ENCODE measurements at places on chromosomes 4 and X.

GRCh38 chrX:39450234-39450977 is 647.4 kb downstream of the BCOR start:
- no peak for DNase-seq

DNA sequence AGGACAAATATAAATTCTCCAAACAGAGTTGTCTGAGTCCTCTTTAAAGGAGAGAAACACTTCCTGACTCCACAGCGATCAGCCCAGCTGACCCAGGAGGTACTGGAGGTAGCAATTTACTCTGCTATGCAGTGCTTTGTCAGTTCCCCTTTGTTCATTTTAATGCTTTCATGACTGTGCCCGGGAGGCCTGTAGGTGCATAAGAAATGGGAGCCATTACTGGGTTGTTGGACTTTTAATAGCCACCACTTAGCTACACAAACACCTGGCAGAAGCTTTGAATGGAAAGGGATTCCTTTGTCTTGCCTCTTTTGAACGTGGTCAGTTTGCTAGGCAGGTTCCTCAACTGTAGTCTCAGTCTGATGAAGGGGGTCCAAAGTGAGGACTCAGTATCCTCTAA is 59.0 kb upstream of the AFF2 start:
- DNase-seq, result no peak

GRCh38 chr4:6252051-6252450 is 17.6 kb upstream of the WFS1 start:
- DNase-seq, result no peak

- no peak for DNase-seq
Measured at GRCh38 chr4:26806331-26806730, 54.3 kb upstream of the STIM2 start.

- DNase-seq, result no peak
Measured at GRCh38 chr4:181224852-181225251, 1018.4 kb upstream of the TENM3 start.

GRCh38 chr4:1174941-1175634 is 2.7 kb upstream of the SPON2 start:
- no peak for DNase-seq

DNA sequence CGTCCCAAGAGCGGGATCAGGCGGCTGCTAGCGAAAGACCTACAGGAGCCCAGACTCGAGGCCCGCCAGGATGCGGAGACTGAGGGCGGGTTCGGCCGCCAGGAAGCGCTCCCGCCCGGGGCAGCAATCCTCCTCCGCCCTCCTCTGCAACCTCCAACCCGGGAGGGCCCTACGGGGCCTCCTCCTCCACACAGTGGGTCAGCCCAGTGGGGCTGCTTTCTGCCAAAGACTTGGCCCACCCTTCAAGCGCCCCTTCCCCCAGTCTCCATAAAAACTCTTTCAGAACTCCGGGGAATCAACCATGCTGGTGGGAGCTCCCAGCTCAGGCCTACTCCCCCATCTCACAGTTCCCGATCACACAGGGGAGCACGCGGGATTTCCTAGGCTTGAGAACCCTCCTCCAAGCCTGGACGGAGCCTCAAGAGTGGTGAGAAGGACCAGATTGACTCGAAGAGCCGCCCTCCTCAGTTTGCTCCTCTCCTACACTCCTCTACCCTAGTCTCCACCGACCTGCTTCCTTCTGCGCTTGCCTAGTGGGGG is 77.5 kb downstream of the RLIM start:
- DNase-seq, result no peak

DNA sequence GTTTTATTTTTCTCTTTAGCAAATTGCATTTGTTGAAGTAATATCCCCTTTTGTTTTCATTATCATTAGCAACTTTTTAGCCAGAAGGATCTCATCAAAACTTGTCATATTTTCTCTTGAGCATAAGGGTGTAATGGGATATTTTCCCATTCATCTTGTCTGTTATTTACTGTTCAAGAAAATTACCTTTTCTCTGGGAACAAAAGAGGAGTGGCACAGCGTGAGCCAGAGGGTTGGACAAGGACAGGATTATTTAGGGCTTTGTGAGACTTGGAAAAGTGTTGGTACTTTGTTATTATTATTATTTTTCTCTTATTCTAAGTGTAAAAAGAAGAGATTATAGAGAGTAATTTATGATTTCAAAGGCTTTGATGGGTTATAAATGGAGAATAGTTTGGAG is 135.9 kb downstream of the PRKX start:
- no peak for DNase-seq

DNA sequence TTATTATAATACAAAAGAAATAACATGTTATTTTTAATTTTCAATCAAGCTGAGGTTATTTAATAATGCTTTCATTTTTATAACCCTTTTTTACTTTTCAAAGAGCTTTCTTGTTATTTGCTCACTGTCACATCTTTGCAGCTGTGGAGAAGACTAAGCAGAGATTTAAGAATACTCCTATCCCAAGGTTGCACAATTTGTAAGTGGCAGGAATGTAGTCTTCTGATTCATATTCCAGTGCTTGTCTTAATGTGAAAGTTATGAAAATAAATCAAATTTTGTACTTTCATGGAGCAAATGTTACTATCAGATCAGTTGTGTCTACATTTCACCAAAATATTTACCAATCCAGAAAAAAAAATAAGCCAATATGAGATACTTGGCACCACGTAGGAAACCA is 86.6 kb downstream of the DDIT4L start:
- no peak for DNase-seq

DNA sequence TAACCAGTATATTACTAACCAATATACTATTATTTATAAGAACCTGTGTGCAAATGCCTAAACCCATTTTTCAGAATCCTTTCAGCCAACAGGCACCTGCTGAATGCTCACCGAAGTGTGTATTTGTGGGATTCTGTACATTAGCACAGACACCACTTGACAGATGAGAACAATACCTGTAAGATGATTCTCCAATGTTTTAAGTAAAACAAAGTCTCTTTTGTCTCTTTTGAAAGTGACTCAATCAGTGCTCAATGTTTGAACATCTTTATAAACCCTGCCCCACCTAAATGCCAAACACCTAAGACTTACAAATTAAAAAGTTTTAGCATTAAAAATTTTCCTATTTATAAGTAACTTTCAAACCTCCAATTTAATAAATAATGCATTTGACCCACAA is 763 bp downstream of the ASB9 start:
- no peak for DNase-seq

- DNase-seq, result no peak
Measured at GRCh38 chrX:50157545-50158135, 43.2 kb downstream of the AKAP4 start.

GRCh38 chrX:84469226-84469625 is 33.0 kb downstream of the HDX start:
- no peak for DNase-seq

DNA sequence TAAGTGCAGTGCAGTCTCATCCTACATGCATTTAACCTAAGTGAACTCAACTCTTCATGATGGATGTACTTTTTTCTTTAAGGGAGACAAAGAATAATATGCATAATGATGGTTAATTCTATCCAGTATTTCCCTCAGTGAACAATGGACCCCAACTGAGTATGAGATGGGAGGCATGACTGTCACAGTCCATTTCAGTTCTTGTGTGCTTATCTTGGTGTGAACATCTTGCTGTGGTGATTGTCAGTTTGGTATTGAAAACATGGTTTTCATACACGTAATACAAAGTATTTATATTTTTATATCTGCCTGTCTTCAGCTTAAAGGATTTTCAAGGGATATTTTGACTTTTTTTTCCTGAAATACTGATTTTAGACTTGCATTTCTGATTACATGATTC is 72.0 kb upstream of the NDUFC1 start:
- no peak for DNase-seq

- no peak for DNase-seq
Measured at GRCh38 chr4:174808836-174809235, 20.2 kb downstream of the GLRA3 start.

DNA sequence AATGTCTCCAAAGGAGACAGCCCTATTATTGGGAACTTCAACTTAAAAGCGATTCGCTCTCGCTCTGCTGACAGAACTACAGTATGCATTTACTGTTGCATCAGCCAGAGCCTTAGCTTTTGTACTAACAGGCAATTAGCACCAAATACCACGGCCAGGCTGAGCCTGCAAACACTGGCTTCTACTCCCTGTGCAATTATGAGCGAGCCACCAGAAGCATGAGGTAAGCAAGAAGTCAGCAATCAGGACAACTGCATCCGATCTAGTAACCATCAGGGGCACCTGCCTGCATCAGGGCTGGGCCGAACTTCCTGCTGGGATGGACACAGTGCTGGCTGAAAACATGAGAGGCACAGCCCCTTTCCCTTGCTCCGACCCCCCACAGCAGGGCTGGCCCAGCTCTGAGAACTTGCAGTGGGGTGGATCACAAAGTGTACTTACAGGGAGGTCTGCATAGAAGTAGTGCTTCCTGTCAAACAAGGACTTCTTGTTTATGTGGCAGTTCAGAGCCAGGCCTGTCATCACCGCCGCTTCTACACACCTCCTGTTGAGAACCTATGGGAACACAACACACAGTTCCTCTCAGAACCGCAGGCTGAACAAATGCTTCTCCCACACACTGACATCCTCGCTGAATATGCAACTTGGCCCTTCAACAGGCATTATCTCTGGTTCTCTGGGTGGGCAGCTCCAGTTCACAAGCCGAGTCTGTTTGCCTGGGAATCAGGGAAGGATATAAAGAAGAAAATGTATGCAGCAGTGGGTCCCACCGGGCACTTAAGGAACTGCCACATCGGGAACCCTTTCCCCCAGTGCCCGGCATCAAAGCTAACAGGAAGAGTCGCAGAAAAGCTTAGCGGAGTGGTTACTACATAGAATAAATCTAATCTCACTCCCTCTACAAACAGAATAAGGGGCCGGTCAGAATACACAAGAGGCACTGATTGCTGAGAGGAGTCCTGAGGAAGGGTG is 41.5 kb downstream of the GATB start:
- no peak for DNase-seq

DNA sequence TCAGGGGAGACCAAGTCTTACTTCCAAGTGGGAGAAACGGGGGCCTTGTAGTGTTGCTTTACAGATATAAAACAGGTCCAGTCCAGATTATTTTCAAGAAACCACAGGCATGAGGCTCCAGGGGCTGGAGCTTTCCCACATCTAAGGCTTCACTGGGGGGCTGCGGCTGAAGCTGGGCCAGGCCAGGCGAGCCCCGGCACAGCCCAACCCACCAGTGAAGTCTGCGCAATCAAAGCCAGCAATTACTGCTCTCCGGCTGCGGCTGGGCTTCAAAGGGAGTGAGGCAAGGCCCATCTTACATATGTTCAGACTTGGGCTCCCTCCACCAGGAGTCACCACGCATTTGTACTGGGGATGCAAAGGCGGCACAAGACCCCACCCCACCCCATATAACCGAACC is 61.7 kb downstream of the HADH start:
- DNase-seq, result no peak

GRCh38 chr4:74005528-74005927 is 7.1 kb upstream of the CXCL5 start:
- no peak for DNase-seq

DNA sequence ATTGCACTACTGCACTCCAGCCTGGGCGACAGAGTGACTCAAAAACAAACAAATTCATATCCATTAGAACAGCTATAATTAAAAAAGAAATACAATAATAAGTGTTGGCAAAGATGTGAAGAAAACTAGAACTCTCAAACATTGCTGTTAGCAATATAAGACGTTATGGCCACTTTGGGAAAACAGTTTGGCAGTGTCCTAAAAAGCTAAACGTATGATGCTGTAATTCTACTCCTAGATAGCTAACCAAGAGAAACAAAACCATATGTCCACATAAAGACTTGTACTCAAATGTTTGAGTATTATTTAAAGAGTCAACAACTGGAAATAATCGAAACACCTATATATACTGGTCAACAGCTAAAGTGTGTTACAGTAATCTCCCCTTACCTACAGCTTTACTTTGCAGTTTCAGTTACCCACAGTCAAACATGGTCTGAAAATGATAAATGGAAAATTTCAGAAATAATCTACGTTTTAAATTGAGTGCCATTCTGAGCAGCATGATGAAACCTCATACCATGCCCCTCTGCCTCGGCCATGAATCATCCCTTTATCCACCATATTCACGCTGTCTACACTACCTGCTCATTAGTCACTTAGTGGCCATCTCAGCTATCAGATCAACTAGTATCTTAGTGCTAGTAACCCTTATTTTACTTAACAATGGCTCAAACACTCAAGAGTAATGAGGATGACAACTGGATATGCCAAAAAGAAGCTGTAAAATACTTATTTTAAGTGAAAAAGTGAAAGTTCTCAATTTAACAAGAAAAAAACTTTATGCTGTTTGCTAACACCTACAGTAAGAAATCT is 4.9 kb downstream of the ELF2 start:
- no peak for DNase-seq

DNA sequence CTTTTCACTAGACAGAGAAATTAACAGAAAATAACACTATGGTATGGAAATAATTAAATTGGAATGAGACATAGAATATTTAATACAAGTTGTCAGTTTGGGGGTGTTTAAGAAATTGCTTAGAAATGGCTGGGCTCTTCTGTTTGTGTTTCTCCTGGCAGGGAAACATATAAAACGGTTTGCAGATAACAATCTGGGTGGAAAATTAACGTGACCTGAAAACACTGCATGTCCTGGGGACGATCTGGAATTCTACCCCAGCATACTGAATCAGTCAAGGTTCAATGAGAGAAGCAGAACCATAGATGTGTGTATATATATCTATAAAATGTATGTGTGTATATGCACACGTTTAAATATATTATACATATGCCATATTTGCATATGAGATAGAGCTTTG is 109.8 kb downstream of the SPATA18 start:
- no peak for DNase-seq

DNA sequence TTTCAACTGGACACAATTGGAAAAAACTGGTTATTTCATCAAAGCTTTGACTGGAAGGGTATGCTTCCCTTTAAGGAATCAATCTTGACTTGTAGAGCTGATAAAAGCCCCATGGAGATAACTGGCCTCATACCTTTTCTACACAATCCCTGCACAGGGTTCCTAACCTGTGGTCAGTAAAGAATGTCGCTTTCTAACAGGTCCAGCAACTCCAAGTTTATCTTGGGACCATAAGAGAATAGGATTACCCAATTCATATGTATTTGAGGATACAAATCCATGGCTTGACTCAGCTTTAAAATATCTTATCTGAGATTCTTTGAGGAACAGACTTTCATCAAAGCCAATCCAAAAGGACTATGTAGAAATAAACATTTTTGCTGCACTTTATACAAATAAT is 1399.8 kb upstream of the PABPC4L start:
- no peak for DNase-seq

DNA sequence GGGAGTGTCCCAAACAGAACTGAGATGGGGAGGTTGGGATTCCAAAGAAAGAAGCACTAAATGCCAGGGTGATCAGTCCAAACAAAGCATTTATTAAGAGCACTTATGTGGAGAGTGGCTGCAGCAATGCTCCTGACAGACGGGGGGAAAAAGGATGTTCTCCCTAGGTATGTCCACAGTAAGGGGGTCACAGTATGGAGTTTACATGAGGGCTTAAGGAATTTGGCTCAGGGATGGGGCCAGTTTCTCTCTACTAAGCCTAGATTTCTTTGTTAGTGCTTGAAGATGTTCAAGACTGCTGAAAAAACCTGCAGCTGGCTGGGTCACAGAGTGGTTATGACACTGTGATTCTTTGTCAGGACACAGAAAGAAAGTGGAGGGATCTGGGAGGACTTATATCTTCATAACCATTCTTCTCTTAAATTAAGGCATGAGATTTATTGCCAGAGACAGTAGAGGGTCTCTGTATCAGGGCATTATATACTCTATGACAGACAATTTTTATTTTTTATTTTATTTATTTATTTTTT is 1468.0 kb downstream of the C4orf33 start:
- no peak for DNase-seq

- DNase-seq, result no peak
Measured at GRCh38 chr4:110733901-110734300, 111.0 kb upstream of the PITX2 start.

All from NCI-H2081 treated with DMSO at 0.1 percent for 48 hours (cell line).